ENCODE measurements at places on chromosomes 6 and 20.

DNA sequence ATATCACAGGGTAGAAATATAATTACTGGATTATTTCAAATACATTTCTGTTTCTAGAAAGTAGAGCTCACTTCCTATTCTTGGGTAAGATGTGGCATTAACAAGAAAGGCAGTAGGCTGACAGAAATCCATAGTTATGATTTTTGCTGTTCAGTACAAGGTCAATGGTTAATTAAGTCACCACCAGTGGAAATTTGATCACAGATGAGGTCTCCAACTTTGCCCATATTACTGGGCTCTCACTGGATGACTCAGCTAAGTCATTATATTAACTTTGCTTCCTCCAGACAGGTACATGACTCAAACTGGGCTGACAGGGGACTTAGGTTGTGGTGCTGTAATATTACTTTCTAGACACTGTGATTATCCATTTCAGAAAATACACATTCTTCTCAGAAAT, 212.4 kb downstream of the GRIK2 start:
- DNase-seq = no peak

GRCh38 chr20:46566125-46566524, 15.7 kb upstream of the OCSTAMP start:
- DNase-seq = no peak

GRCh38 chr20:39533858-39534257, 571.7 kb downstream of the DHX35 start:
- DNase-seq = no peak

- DNase-seq = no peak
Observed at GRCh38 chr6:106692112-106692818, 62.9 kb downstream of the QRSL1 start.

GRCh38 chr20:58209652-58210397, 18.6 kb downstream of the ANKRD60 start:
- peak; percentile 77 for DNase-seq

DNA sequence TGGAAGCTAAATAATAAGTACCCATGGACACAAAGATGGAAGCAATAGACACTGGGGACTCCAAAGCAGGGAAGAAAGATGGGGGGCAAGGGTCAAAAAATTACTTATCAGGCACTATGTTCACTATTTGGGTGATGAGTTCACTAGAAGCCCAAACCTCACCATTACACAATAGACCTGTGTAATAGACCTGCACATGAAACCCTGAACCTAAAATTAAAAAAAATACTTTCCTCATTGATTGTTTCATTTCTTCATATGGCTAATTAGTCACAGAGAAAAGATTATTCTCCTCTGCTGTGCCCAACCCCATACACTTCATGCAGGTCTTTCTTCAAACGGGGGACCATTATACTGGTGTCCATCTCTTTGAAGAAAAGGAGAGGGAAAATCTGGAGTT, 213.0 kb upstream of the DTNBP1 start:
- no peak for DNase-seq

DNA sequence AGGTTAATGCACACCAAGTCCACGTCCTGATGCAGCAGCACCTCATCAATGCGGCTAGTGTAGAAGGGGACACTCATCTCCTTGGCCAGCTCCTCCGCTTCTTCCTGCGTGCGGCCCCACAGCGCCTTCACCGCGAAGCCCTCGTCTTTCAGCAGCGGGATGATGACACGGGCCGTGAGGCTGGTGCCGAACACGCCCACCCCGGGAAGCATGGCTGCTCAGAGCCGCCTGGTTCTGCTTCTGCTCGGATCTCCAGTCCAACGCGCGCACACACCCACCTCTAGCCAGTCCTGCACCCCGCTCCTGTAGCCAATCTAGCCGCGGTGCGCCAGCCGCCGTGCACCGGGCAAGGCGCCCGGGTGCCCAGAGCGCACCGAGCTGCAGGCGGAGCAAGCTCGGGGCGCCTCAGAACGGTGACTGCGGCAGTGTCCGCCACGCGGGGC, 700 bp downstream of the GFOD1 start:
- no peak for DNase-seq

DNA sequence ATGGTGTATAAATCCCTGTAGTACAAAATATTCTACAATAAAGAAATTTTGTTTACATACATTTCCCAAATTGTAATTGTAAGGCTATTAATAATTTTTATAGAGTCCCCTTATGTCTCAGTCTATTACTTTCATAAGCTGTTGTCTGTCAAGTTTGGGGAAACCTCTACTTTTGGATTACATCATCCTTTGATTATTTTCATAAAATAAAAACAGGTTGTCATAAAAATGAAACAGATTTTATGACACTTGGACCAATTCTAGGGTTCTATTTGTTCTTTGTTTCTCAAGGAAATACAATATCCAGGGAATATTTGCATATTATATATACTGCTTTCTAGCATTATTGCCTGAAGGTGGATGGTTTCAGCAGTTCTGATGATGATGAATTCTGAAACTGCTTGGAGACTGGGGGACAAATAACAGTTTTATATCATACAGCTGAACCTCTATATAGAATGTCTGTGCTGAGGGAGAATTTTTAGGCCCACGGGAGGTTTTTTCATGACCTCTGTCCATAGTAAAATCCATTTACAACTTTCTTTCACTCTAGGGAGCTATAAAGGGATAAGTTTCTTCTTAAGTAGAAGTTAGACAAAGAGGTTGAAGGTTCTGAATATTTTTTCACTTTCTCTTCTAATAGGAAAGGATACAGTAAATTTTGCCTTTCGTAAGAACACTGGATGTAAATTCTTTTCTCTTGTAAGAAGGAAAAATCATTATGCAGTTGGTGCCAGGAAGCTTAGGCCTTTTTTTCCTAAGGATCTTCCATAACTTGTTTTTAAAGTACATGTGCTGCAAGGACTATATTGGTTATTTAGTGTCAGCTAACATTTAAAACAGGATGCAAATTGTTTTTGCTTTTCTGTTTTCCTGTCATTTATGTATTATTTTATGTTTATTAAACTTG, 58.0 kb downstream of the CD2AP start:
- no peak for DNase-seq

GRCh38 chr6:62362097-62362496, 76.1 kb upstream of the KHDRBS2 start:
- DNase-seq = no peak

DNA sequence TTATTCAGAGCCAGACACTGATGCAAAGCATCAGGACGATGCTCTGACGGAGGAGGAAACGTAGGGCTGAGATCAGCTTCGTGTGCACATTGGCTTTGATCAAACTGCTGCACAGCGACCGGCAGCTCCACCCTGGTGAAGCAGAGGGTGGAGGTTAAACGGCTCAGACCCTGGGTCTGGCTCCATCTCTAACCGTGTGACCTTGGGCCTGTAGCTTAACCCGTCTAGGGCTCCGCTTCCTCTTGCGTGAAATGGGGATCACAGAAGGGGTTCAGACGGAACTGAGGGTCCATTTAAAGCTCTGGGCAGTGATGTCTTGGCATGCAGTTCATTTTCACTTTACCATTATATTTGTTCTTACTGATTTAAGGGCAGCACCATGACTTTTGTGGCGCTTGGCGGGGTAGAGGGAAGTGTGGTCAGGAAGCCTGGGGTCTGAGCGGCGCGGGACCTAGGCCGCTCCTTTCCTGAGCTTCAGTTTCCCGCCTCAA, 644 bp downstream of the RBL1 start:
- no peak for DNase-seq

GRCh38 chr6:68738039-68738438, 103.0 kb downstream of the ADGRB3 start:
- no peak for DNase-seq

GRCh38 chr20:33567949-33568348, 78.1 kb downstream of the CBFA2T2 start:
- DNase-seq = no peak

- no peak for DNase-seq
Observed at GRCh38 chr6:137185290-137185689, 11.8 kb upstream of the IL22RA2 start.

- DNase-seq = no peak
Observed at GRCh38 chr6:24788031-24788665, 10.6 kb downstream of the ARMH2 start.

GRCh38 chr6:44024574-44025219, 102.6 kb downstream of the MRPL14 start:
- DNase-seq = no peak

DNA sequence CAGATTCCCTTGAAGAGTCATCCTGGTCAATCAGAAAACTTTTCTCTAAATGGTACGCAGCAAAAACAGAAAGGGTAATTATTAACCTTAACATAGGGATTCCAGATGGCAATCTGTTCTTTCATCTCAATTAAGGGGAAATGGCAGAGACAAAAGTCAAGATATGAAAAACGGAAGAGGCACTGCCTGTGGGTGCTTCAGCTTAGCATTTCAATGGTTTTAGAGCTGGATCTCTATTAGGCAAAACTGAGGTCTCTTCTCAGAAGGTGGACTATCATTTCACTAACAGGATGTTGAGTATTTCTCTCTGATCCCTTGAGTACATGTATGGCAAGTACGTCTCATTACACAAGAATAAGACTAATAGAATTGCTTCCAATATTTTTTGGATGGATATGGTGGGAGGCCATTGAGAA, 296.9 kb downstream of the HIVEP2 start:
- DNase-seq = no peak

GRCh38 chr6:150371356-150371755, 2.5 kb downstream of the IYD start:
- no peak for DNase-seq

Measured in stimulated activated CD8-positive, alpha-beta memory T cell treated with anti-CD3 and anti-CD28 coated beads, Interleukin-2, amount 100 ng/mL, for 1 hour (primary cell).